ENCODE measurements at places on chromosomes 3 and 15.

DNA sequence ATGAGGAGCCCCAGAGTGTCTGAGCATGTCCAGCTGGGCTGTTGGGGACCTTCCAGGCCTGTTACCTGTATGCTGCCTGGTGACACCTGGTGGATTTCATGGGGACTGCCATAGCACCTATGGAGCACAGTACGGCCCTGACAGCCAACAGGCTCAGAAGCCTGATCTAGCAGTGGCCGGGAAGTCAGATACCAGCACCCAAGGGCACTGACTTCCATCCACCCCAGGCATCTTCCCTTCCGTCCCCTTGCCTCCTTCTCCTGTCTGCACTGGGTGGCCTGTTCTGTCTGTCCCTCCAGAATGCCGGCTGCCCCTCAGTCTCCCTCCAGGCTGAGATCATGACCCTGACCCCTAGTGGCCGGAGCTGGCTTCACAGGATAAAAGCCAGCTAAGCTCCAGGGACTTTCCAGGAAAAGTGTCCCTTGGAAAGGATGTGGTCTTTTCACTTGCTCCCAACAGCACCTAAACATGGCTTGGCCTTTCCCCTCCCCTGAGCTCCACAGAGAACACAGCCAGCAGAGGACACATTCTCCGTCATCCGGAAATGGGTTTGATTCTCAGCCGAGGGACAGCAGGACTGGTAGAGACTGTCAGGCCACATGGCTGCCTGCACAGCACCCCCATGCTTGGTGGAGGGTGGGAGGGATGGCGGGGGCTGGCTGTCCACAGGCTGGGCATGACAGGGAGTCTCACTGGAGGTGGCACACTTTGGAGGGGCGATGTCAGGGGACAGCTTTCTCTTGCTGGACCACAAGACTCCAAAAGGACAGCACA lies 9.5 kb downstream of the RPS17 start:
- peak; percentile 42 for DNase-seq

DNA sequence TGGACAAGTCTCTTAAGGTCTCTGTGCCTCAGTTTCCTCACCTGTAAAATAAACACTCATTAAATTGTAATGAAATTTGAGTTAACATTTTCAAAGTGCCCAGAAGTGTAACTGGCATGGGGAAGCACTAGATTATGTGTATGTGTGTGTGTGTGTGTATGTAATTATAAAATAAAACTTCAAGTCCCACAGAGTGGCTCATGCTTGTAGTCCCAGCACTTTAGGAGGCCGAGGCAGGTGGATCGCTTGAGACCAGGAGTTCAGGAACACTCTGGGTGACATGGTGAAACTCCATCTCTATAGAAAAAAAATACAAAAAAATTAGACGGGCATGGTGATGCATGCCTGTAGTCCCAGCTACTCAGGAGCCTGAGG lies 403.4 kb downstream of the IL5RA start:
- no peak for DNase-seq

DNA sequence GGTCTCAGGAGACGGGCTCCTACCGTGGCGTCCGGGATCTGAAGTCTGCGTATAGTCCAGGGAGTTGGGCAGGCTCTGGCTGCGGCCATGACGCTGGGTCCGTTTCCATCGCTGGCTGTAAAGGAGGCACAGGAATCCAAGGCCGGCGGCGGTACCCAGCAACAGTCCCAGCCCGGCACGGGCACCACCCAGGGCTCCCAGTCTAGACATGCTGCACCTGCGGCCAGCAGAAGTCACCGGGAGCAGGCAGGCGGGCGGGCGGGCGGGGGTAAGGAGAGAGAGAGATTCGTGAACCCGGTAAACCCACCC lies 526 bp downstream of the RMDN3 start:
- DNase-seq = no peak

DNA sequence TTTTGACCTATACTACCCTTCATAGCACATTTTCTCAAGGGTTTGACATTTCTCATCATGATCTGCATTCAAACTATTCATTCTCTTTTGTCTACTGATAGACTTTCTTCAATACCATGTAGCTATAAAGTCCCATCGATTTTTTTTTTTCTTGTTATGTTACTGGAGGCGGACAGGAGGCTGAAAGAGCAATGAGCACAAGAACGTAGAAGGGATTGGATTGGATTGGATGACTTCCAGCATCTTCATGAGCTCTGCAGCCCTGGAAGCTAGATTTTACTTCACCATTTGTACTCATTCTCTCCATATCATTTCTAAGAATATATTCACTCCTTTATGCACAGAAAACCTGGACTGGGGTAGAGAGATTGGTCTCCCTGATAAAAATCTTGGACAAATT lies 43.2 kb downstream of the DUT start:
- DNase-seq = no peak

DNA sequence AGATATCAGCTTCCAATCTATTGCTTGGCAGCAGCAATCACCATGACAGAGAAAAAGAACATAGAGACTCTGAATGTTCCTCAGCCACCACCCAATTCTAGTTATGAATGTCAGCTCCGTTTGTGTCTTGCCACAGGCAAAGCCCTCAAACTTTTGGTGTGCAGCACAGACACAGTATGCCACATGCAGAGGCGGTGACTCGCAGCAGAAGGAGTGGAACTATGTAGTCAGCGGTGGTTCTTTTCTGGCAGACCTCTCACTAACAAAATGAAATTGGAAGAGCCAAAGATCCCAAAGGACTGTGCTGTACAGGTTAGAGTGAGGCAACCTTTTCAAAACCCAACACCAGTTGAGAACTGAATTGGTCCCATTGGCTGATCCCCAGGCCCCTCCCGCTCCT lies 220.9 kb downstream of the SLC9A9 start:
- DNase-seq = no peak

DNA sequence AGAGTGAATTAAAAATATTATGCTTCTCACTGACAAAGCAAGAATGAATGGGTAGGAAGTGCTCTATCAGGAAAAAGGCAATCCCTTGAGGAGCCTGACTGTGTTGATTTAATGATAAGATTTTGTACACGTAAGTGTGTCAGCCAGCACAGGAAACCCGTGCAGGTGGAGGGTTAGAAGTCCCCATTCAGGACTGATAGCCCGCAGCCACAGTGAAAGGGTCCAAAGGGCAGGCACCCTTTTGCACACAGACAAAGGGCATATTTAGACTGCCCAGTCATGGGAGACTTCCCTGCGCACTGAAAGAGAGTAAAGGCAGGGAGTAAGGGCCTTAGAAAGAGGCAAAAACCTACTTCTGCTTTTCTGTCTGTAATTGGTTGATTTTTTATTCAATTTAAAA lies 26.4 kb upstream of the SKIL start:
- no peak for DNase-seq

GRCh38 chr15:92438471-92438870 lies 44.8 kb downstream of the ST8SIA2 start:
- DNase-seq = no peak

- DNase-seq = no peak
Measured at GRCh38 chr3:169931747-169932520, 20.6 kb downstream of the SAMD7 start.

GRCh38 chr15:25057574-25057973 lies 102.8 kb downstream of the SNRPN start:
- no peak for DNase-seq

DNA sequence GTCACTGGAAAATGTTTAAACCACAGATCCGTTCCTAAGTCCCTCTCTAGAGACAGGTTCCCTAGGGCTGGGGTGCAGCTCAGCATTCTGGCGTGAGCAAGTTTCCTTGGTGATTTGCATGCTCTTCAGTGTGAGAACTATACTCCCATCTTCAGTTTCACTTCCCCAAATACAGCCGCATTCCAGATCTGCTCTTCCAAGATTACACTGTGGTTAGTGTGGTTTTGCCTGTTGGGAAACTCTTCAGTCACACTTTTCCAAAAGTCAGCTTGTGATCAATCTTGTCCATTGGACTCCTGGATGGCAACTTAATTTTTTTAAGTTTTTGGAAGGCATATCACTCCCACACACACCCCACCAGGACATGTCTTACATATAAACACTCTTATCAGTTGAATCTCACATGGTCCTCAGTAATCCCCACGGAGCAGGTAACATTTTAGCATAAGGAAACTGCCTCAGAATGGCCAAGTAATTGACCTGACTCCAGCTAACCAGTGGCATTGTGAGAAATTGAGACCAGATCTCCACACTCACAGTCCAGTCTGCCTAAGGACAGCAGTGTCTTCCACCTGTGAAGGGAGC lies 33.5 kb upstream of the PTPN23 start:
- DNase-seq = no peak

GRCh38 chr15:97959724-97960363 lies 659 bp upstream of the ARRDC4 start:
- DNase-seq = no peak

DNA sequence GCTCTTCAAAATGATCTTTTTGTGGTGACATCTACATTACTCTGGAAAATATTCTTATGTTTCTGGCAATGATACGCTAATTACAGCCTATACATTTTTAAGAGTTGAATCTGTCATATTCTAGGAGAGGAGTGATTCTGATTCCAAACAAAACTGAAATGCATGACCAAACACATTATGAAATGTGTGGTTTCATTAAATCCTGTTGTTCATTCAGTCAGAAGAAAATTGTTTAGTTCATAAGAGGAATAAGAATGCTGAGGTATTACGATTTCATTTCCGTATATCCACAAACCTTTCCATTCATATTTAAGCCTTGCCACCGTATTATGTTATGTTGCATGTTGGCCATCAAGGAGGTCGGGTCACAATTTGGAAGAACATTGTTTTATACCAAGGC lies 345.1 kb downstream of the FEZF2 start:
- DNase-seq = no peak
